ENCODE measurements at places on chromosomes 5 and 9. TPM values are rescaled to one million over a fixed set of nuclear protein-coding genes. Genes with fewer than 3 reads are reported as not detected.

SOX30 gene
- total RNA-seq = 0.11 TPM

CXCL14 gene
- total RNA-seq = not detected

CEL gene
- 2.4 TPM for total RNA-seq

HTR1A gene
- not detected for total RNA-seq

SOHLH1 gene
- not detected for total RNA-seq

NEUROG1 gene
- not detected for total RNA-seq

SLC34A1 gene
- total RNA-seq = 2.1 TPM

LCN1 gene
- not detected for total RNA-seq

PAM gene
- 16.3 TPM for total RNA-seq

PCDHGB6 gene
- total RNA-seq = not detected

DNA sequence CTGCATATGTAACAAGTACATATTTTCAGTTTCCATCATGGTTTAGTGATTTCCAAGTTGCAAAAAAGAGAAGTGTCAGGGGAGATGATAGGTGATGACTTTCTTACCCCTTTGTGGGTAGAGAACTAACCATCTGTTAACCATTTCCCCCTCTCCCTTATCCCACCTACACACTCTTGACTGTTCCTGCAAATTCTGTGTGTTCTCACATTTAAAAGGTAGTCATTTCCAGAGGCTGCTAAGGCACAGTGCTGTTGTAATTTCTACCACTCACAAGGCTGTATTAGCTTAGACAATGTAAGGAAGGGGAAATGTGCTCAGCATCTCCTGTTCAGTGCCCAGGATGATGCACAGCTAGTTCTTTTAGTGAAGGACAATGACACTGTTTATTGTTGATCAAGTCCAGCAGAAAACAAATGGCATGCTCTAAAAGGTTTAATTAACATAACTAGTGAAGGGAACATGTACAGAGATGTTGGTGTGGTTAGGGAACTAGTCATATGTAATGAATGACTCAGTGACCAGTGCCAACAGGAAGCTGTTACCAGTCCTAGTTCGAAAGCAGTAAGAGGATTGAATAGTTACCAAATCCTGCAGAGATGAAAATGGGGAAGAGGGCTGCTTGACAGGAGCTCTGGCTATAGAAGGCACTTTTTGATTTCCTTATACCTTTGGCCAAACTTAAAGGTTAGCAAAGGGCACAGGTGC, 165.1 kb downstream of the PLK2 start:
- H3K36me3 ChIP-seq = no peaks in the 10 kb centered on the region
- no peaks in the 10 kb centered on the region for H3K4me1 ChIP-seq
- no peaks in the 10 kb centered on the region for H3K27me3 ChIP-seq

- no peak overlapping the region for H3K27ac ChIP-seq
- DNase-seq = no peak
- no peaks in the 10 kb centered on the region for H3K27me3 ChIP-seq
- H3K36me3 ChIP-seq = peaks cover 6% of the 10 kb centered on the region
- no peak overlapping the region for H3K4me3 ChIP-seq
Measured at GRCh38 chr9:21316860-21317259, 11.7 kb upstream of the IFNA5 start.

DNA sequence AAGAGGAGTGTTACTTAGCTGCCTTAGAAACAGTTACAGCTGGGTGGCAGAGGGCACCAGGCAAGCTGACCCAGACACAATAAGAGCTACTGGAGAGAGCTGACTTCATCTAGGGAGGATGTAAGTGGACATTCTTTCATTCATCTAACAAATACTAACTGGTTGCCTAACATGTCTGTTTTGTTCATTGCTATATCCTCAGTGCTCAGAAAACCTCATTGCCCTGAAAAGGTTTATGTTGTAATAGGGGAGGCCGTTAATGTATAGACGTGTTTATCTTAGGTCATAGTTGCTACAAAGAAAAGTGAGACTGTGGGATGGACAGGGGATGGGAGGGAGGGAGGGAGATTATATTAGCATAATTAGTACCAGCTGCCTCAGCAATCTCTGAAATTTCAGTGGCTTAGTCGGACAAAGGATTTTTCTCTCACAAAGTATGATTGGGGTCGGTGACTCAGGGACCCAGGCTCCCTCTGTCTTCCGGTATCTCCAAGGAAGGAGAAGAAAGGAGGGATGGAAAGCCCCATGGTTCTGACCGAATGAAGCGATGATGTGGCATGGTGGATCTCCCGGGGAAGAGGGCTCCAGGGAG, 2.6 kb upstream of the SNX18 start:
- no peak overlapping the region for H3K27ac ChIP-seq
- H3K4me3 ChIP-seq = no peak overlapping the region
- DNase-seq = no peak
- H3K27me3 ChIP-seq = peaks cover 25% of the 10 kb centered on the region

DNA sequence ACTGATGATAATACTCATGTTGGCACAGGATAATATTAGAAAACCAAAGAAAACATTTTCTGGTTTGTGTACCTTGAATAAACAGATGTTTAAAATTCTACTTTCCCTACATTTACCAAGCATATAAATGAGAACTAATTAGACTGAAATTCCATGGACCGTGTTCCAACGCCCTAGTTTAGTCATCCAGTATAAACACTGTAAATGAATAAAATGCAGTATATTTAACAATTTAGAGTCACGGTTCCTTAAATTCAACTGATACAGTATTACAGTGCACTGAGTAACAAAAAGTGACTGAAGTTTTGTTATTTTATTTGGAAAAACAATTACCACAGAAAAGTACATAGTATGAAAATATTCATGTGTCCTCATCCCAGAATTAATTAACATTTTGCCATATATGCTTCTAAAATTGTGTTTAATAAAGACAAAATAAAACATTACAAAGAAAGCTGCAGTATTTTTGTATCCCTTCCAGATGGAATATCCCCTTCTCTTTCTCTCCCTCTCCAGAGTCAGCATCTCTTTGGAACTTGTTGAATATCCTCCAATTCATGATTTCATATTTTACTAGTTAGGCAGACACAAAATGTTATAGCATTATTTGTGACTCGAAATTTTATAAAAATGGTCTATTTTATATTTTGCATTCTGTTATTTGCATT, 112.5 kb downstream of the HMHB1 start:
- DNase-seq = no peak
- no peak overlapping the region for H3K27ac ChIP-seq
- H3K4me1 ChIP-seq = peaks cover 8% of the 10 kb centered on the region
- no peaks in the 10 kb centered on the region for H3K27me3 ChIP-seq
- no peaks in the 10 kb centered on the region for H3K36me3 ChIP-seq
- no peak overlapping the region for H3K4me3 ChIP-seq

- H3K27ac ChIP-seq = no peak overlapping the region
- no peak overlapping the region for H3K4me3 ChIP-seq
- H3K27me3 ChIP-seq = no peaks in the 10 kb centered on the region
- no peaks in the 10 kb centered on the region for H3K4me1 ChIP-seq
- DNase-seq = no peak
Measured at GRCh38 chr5:27944471-27944870, 906.1 kb upstream of the CDH9 start.

DNA sequence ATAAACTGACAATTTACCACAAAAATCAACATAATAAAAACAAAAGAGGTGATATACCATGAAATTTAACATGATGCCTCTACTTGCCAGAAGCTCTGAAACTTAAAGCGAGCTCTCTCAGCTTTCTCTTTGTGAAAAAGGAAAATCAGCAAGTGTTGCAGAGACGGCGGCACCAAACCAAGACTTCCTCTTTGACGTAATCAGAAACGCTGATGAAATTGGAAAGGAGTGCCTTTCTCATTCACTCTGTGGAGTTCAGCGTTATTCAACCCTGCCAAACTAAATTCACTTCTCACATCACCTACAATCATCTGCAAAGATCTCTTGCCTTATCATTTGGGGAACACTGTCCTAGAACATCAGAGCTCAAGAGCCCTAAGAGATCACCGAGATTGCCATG, 32.2 kb downstream of the ANXA6 start:
- peaks cover 83% of the 10 kb centered on the region for H3K36me3 ChIP-seq
- H3K4me1 ChIP-seq = peaks cover 39% of the 10 kb centered on the region
- H3K27me3 ChIP-seq = no peaks in the 10 kb centered on the region
- peak overlapping the region; percentile 28 for H3K4me3 ChIP-seq
- DNase-seq = peak; percentile 55
- peak overlapping the region; percentile 88 for H3K27ac ChIP-seq

GRCh38 chr9:99037769-99038483, 67.0 kb upstream of the TGFBR1 start:
- H3K4me1 ChIP-seq = peaks cover 76% of the 10 kb centered on the region
- H3K4me3 ChIP-seq = no peak overlapping the region
- DNase-seq = no peak

GRCh38 chr9:79432485-79432884, 139.3 kb upstream of the TLE4 start:
- H3K36me3 ChIP-seq = no peaks in the 10 kb centered on the region
- H3K27ac ChIP-seq = no peak overlapping the region
- no peak for DNase-seq

- H3K4me3 ChIP-seq = no peak overlapping the region
- peaks cover 21% of the 10 kb centered on the region for H3K27me3 ChIP-seq
Measured at GRCh38 chr5:59588922-59589321, 304.6 kb downstream of the PDE4D start.

GRCh38 chr5:137496919-137497318, 2.2 kb downstream of the SPOCK1 start:
- no peak overlapping the region for H3K27ac ChIP-seq
- peaks cover 28% of the 10 kb centered on the region for H3K27me3 ChIP-seq
- H3K36me3 ChIP-seq = no peaks in the 10 kb centered on the region
- H3K4me1 ChIP-seq = no peaks in the 10 kb centered on the region
- H3K4me3 ChIP-seq = no peak overlapping the region
- no peak for DNase-seq

DNA sequence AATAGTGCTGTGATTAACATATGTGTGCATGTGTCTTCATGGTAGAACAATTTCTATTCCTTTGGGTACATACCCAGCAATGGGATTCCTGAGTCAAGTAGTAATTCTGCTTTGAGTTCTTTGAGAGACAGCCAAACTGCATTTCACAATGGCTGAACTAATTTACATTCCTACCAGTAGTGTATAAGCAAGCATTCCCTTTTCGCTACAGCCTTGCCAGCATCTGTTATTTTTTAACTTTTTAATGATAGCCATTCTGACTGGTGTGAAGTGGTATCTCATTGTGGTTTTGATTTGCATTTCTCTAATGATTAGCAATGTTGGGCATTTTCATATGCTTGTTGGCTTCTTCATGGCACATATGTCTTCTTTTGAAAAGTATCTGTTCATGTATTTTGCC, 308.5 kb downstream of the ARRDC3 start:
- DNase-seq = no peak
- no peak overlapping the region for H3K27ac ChIP-seq
- no peaks in the 10 kb centered on the region for H3K4me1 ChIP-seq
- no peaks in the 10 kb centered on the region for H3K36me3 ChIP-seq
- H3K4me3 ChIP-seq = no peak overlapping the region

DNA sequence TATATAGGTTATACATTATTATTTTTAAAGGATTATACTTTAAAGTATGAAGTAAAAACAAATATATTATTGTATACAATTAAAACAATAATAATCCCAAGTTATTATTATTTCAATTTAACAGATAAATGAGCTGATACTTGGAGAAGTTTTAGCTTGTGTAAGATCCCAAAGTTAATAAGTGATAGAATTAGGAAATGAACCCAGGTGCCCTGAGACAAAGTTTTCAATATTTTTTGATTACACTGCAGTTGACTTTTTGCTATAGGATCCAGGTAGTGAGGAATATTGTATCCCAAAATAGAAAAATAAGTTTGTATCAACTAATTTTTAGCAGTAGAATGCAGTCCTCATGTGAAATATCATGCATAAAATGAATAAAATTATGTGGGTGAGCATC, 543.2 kb upstream of the ZNF608 start:
- no peaks in the 10 kb centered on the region for H3K36me3 ChIP-seq
- no peak overlapping the region for H3K27ac ChIP-seq

DNA sequence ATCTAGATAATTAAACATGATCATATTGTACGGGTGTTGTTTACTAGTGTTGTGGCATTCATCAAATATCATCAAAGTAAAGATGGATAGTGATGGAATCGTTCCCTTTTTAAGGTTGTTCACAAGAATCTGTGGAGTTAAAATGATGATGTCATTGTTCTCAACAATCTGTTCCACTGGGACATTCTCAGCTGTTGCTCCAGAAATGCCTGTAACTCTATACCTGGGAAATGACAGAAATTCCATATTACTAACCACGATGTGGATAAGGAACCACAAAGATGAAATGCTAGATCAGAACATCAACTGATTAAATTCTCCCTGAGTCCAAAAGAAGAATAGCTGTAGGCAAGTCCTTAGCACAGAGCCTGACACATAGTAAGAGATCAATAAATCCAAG, 38.0 kb downstream of the RIGI start:
- no peaks in the 10 kb centered on the region for H3K4me1 ChIP-seq
- no peak overlapping the region for H3K4me3 ChIP-seq
- H3K36me3 ChIP-seq = peaks cover 62% of the 10 kb centered on the region
- H3K27me3 ChIP-seq = no peaks in the 10 kb centered on the region
- no peak for DNase-seq
- no peak overlapping the region for H3K27ac ChIP-seq

DNA sequence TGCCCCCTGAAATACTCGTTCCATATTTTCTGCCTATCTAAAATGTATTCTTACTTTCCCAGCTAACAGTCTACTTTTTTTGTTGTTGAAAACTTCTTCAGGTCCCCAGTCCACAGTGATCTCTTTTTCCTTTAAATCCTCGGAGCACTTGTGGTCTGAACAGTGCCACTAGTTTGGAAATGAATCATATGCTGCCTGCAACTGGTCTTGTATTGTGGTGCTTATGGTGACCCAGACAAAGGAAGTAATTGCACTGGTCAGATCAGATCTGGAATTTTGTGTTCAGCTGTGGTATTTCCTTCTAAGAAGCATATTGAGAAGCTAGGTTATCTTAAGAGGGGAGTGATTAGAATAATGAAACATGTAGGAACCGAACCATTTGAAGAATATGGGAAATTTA, 2.9 kb downstream of the UNC13B start:
- no peak overlapping the region for H3K4me3 ChIP-seq
- H3K27ac ChIP-seq = no peak overlapping the region
- peaks cover 28% of the 10 kb centered on the region for H3K27me3 ChIP-seq
- no peaks in the 10 kb centered on the region for H3K36me3 ChIP-seq
- peaks cover 20% of the 10 kb centered on the region for H3K4me1 ChIP-seq
- DNase-seq = no peak

- DNase-seq = no peak
- no peaks in the 10 kb centered on the region for H3K4me1 ChIP-seq
- no peaks in the 10 kb centered on the region for H3K36me3 ChIP-seq
- no peaks in the 10 kb centered on the region for H3K27me3 ChIP-seq
Measured at GRCh38 chr5:109038209-109038840, 290.6 kb downstream of the FER start.

DNA sequence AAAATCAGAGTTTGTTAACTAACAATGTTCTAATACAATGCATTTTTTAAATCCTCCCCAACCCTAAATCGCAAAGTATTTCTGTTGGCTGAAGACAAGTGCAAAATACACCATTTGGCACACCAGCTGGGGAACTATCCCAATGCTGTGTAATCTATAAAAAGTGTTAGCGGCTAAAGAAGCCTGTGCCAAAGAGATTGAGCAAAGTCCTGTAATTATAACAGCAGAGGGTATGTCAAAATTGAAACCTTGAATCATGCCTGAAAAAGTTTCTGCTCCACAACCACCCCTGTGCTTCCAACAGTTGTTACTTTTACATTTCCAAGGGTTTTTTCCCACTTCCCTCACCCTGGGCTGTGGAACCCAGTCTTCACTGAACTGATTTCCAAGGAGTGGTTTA, 83.1 kb upstream of the PLPP6 start:
- no peak for DNase-seq
- H3K4me1 ChIP-seq = peaks cover 2% of the 10 kb centered on the region
- H3K36me3 ChIP-seq = no peaks in the 10 kb centered on the region
- H3K27me3 ChIP-seq = peaks cover 2% of the 10 kb centered on the region
- no peak overlapping the region for H3K4me3 ChIP-seq

GRCh38 chr5:81909677-81910076, 62.1 kb upstream of the ATG10 start:
- H3K27ac ChIP-seq = no peak overlapping the region
- H3K36me3 ChIP-seq = no peaks in the 10 kb centered on the region
- no peaks in the 10 kb centered on the region for H3K4me1 ChIP-seq
- no peak overlapping the region for H3K4me3 ChIP-seq
- no peaks in the 10 kb centered on the region for H3K27me3 ChIP-seq
- no peak for DNase-seq
